ENCODE measurements at places on chromosomes 4 and X. TPM values are rescaled to one million over a fixed set of nuclear protein-coding genes. Genes with fewer than 3 reads are reported as not detected.

DNA sequence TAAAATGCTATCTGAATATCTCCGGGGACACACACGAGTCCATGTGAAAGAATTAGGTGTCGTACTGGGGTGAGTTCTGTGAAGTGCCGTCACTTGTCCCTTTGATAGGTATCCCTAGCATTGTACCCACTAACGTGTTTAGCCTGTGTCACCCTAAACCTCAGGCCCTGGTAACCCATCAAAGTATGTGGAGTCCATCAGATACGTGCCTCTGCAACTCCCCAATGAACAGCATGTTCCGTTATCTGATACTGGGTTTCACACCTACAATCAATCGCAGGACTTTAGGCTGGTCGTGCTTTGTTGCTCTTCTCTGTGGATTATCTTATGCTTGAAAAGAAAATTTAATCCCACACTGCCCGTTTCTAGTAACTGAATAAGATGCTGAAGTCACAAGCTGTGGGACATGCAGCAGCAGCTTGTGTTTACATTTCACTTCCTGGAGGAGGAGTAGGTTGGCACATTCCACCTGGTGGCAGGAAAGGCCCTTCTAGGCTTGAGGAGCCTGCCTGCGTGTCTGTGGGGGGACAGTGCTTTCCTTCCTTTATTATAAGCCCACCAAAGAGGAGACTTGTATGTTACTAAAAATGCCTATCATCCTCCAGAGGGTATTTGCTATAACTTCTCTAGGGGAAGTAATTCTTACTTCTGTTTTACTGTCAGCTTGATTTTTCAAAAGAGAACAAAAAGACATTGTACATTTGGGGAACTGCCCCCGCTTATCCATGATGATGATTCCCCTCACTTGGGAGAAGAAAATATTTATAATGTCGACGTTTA lies 127.2 kb downstream of the FNIP2 start:
- no peak for DNase-seq

- no peak for DNase-seq
Observed at GRCh38 chrX:13215729-13216128, 104.1 kb downstream of the ATXN3L start.

GRCh38 chr4:101009471-101009870 lies 337.9 kb downstream of the PPP3CA start:
- no peak for DNase-seq

PLAC8 gene
- total RNA-seq, result 1.1 TPM
